ENCODE measurements at places on chromosomes 3 and 15.

GRCh38 chr3:195255176-195255500 is 15.8 kb downstream of the XXYLT1 start:
- DNase-seq, result no peak

DNA sequence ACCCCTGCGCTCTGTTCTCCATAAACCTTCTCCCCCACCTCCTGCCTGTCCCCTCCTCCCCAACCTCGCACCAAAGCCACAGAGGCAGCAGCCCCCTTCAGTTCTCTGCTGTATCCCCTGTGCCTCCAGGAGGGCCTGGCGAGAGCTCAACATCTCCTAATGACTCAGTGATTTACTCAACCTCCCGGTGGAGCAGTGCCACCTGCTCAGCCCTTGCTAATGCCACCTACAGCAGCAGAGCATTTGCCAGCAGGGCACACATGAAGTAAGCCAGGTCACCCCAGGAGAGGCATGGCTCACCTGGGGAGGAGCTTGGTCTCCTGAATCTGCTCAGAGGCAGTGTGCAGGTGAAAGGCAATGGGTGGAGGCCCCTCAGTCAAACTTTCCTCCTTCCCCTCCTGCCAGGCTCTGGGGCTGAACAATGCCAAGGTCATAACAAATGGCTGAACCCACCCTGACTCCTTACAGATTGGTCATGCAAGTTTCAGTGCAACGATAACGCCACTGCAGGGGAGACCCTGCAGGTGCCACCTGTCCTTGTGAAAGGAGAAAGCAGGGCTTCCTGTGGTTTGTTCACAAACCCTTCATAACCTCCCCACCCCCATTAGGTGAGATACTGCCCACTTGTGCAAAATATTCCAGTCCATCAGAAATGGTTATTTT is 19.8 kb downstream of the TRPM1 start:
- no peak for DNase-seq

- DNase-seq, result no peak
Observed at GRCh38 chr15:88979674-88980073, 66.5 kb upstream of the MFGE8 start.

GRCh38 chr15:78598348-78598747 is 22.4 kb downstream of the CHRNA3 start:
- no peak for DNase-seq

DNA sequence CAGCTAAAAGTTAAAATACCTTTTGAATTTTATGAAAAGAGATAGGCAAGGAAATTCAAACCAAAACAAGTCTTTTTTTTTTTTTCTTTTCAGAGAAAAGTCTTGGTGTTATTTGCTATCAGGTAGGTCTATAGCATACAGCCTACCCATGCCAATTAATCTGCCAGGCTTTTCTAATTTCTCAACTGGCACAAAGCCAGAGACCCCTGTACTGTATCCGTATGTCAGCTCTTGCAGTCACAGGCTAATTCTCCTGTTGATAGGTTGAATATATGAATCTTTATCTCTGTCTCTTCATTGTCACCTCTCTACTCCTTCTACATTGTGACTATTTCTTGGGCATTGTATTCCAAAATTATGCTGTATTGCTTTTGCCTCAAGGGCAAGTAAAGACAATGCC is 133.4 kb downstream of the IL5RA start:
- DNase-seq, result no peak

GRCh38 chr15:33083232-33084081 is 111.1 kb downstream of the FMN1 start:
- no peak for DNase-seq

DNA sequence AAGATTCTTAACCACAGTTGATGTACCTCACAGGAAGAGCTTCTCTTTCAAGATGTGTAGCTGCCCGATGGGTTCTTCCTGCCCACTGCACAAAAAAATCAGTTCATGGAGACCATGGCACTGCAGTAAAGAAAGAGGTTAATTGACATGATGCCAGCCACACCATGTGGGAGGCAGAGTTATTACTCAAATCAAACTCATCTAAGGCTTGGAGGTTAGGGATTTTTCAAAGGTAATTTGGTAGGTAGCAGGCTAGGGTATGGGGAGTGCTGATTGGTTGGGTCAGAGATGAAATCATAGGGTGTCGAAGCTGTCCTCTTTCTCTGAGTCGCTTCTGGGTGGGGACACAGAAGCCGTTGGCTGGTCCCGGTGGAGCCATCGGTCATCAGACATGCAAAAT is 57.4 kb upstream of the BDH1 start:
- no peak for DNase-seq

GRCh38 chr15:34358367-34358766 is 8.6 kb downstream of the LPCAT4 start:
- DNase-seq, result no peak

DNA sequence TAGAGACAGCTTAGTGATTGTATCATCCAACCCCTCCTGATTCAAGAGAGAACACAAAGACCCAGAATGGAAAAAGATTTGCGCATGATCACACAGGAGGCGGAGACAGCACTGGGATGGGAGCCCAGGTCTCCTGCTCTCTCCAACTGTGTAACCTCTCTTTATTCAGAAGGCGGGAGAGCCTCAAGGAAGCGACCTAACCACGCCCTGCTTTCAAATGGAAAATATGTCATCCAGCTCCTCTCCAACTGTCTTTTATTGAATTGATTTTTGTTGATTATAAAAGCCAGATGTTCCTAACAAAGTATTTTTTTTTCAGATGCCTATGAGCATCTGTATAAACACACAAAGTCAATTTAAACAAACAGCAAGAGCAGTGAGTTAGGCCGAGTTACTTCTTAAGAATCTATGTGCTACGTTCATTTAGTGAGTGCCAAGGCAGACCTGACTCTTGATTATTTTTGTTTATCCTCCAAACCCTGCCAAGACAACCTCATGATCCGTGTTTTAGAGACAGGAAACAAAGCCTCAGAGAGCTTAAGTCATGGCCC is 74.5 kb downstream of the BFSP2 start:
- no peak for DNase-seq

DNA sequence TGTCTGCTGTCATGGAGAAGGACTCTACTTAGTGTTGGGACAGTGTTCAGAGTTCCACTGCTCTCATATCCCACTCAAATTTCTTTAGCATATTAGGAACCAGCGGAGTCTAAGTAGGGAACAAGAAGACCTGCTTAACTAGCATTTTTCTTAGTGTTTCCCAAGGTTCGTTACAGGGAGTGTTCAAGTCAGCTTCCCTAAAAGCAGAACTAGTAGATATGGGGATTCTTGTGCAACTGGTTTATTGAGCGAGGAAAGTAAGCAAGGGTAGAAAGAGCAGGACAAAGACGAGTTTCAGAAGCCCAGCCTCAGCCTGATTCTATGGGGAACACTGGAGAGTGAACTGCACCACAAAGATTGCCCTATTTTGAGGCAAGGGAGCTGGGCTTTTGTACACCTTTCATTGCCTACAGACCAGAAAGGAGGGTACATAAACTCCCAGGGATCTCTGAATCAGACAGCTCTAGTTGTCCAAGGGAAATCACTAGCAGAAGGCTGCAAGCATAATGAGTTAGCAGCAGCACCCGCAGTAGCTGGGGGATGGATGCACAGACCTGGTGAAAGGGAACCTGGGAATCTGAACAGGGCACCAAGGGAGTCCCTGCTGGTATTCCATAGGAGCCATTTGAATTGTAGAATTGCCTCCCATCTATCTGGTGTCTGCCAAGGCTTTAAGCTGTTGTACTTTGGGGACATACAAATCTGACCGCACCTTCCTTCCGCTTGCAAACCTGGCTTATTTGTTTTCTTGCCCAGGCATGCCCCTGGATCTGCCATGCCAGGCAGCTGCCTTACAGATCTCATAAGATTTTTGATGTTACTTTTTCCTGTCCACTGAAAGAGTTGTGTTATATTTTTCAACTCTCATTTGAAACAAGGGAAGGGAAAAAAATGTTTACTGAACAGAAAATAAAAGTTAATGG is 15.1 kb downstream of the CMTM7 start:
- DNase-seq, result no peak

- no peak for DNase-seq
Observed at GRCh38 chr3:14306142-14306541, 96.3 kb upstream of the SLC6A6 start.

GRCh38 chr3:176919836-176920765 is 277.2 kb downstream of the TBL1XR1 start:
- no peak for DNase-seq

GRCh38 chr15:66128116-66128680 is 125.4 kb downstream of the MEGF11 start:
- DNase-seq, result no peak

DNA sequence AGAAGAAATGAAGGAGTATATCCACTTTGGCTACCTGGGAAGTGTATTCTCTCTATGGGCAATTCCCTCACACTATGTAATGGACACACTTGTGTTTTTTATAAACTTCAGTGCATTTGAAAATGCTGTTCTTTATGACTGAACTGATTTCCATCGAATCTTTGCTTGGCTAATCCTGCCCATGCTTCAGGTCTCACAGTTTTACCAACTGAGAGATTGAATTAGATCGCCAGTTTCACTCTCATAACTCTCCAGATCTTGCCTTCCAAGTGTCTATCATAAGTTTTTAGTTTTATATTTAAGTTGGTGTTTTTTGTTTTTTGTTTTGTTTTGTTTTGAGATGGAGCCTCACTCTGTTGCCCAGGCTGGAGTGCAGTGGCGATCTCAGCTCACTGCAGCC is 73.5 kb upstream of the MBNL1 start:
- DNase-seq, result no peak

- no peak for DNase-seq
Observed at GRCh38 chr3:190491533-190492054, 22.3 kb upstream of the IL1RAP start.

- DNase-seq, result no peak
Observed at GRCh38 chr3:43104039-43104438, 1.8 kb downstream of the POMGNT2 start.

GRCh38 chr3:123584284-123584987 is 417 bp downstream of the HACD2 start:
- DNase-seq, result no peak

DNA sequence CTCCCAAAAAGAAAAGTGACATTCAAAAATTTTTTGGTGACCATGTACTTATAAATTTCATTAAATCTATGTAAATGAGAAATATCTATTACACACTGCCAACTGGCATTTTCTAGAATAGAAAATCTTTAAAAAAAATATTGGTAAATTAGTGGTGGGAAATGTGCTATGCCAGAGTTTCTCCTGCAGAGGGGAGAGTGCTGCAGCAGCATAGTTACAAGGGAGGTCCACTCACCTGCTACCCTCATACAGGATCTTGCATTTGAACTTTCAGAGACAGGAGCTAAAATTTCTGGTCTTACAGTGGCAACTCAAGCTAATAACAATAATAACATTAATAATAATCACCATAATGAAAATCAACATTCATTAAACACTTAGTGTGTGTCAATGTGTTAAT is 459.6 kb downstream of the NSUN3 start:
- no peak for DNase-seq

DNA sequence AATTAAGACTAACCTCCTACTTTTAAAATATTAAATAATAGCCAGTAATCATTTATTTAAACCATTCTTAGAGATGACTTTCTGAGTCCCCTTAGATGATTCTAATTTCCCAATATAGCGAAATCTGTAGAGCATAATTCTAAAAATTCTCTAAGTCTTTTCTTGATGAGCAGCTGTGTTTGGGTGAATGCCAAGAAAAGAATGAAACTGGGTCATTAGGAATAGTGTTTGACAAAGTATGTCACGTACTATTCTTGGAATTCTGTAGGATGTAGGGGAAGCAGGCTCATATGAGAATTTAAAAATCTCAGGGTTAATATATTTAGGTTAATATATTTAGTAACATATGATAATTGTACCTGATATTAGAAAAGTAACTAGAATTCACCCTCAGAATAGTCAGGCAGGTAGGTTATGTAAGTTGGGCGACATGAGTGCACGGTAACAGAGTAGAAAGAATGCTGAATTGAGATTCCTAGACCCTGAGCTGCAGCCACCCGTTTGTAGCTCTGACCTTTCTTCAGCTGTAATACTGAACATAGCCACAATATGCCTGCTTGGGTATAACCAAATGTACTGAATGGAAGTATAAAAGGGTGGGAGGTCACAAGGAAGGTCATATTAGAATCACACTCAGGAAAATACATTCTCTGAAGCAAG is 524.3 kb downstream of the UNC13C start:
- no peak for DNase-seq

DNA sequence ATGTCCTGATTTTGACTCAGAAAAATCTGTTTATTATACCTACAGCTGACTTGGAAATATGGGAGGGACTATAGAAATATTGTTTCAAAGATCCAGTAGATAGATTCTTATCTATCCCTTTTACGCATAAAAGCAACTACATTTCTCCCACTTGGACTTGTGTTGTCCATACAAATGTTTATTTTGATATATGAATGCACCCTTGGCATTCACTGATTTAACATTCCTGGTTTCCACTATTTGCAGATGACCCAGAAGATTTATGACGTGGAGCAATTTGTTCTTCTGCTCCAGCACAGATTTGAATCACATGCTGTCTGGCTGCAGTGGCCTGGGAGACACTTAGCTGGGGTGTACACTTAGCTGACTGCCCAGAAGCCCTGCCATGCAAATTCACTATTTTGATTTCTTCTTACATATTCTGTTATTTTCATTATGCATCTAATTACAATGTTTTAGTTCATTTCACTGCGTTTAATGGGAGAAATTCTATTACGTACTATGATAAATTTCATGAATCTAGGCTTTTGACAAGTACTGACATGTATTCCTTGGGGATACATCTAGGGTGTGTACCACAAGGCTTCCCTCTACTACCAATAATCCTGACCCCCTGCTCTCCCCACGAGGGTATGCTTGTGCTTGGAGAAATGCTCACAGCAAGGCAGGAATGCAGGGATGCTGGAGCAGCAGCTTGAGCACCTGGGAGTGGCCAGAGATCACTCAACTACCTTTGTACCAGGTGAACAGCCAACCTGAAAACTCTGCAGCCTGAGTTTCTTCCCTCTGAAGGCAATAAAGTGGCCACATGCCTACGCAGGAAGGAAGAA is 223.6 kb upstream of the TBL1XR1 start:
- no peak for DNase-seq

GRCh38 chr15:40292246-40292645 is 9.4 kb upstream of the ANKRD63 start:
- no peak for DNase-seq

DNA sequence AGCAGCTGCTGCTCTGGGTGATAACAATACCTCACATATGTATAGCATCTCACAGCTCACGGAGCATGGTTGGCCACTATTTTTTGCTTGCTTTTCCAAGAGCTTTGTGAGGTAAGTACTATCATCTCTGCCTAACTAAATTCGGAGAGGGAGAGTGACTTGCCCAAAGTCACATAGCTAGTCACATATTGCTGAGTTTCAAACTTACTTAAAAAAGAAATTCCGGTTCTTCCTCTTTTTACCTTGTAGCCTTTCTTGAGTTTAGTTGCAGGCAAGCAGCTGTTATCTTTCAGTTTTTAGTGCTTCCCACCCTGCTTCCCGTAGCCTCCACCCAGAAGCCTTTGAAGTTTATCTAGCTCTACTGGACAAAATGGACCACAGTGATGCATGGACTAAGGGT is 309.2 kb downstream of the PDCD6IP start:
- DNase-seq, result no peak

- DNase-seq, result no peak
Observed at GRCh38 chr3:176987901-176988650, 209.2 kb downstream of the TBL1XR1 start.

GRCh38 chr15:70212963-70213315 is 115.2 kb upstream of the TLE3 start:
- DNase-seq, result no peak

GRCh38 chr3:173402656-173403055 is 5.1 kb downstream of the NLGN1 start:
- DNase-seq, result no peak

- no peak for DNase-seq
Observed at GRCh38 chr3:140823106-140823505, 118.5 kb upstream of the SLC25A36 start.

All from esophagus squamous epithelium (tissue), 5 donors.